ENCODE measurements at places on chromosomes 2 and 18. TPM values are rescaled to one million over a fixed set of nuclear protein-coding genes. Genes with fewer than 3 reads are reported as not detected.

GNLY gene
- 4.7 TPM for total RNA-seq

NETO1 gene
- total RNA-seq: not detected

C2orf78 gene
- not detected for total RNA-seq

RAX gene
- not detected for total RNA-seq

GATA6 gene
- 52.7 TPM for total RNA-seq

DNA sequence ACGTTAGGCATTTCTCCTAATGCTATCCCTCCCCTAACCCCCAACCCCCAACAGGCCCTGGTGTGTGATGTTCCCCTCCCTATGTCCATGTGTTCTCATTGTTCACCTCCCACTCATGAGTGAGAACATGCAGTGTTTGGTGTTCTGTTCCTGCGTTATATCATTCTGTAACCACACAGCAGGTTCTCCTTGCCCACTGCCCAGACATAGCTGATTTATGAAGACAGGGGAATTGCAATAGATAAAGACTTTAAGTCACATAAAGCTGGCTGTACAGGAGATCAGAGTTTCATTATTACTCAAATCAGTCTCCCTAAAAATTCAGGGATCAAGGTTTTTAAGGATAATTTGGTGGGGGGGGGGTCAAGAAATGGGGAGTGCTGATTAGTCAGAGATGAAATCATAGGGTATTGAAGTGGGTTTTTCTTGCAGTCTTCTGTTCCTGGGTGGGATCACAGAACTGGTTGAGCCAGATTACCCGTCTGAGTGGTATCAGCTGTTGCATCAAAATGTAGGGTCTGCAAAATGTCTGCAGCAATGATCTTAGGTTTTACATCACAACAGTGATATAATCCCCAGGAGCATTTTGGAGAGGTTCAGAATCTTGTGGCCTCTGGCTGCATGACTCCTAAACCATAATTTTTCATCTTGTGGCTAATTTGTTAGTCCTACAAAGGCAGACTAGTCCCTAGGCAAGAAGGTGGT lies 392.1 kb upstream of the KCNJ3 start:
- DNase-seq: no peak

DNA sequence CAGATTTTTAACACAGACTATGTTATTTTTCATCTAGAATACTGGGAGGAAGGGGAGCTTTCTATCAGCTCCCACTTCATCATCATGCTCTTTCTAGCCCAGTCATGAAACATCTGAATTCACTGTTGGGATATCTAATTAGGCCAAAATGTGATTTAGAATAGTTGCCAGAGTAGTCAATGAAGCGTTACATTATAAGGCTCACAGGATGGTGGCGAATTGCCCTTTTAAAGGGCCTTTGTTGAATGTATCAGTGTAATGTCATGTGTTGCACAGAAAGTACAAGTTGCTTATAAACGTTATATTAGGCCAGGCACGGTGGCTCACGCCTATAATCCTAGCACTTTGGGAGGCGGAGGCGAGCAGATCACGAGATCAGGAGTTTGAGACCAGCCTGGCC lies 45.6 kb downstream of the PDE1A start:
- no peak for DNase-seq

GRCh38 chr2:229137639-229138038 lies 133.4 kb downstream of the PID1 start:
- DNase-seq: no peak

DNA sequence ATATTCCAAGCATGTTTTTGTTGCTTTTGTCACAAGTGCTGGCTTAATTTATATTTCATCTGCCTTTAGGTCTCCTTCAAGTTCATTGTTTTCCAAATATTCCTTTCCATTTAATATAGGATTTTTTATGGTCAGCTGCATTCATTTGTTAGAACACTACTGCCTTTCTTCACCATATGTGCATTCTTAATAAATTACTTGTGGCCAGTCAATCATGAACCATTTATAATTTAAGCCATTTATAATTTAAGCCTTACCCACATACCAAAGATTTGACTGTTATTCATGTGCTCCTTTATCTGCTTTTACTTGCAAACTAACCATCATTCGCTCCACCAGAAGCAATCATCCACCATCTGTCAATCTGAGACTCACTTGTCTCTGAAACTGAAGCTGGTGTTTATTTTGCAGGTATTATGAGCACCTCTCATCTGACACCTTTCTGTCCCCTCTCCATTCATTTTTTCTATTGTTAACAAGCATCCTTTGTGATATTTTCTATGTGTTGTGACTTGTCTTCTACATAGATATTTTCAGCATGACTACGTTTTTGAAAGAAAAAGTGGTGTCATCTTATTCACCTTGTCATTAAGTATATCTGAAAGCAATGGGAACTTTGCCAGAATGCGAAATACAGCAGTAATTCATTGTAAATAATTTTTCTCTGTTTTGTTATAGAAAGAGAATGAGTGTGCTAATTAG lies 786.8 kb downstream of the KCNJ3 start:
- no peak for DNase-seq

- no peak for DNase-seq
Observed at GRCh38 chr2:21486445-21486844, 362.7 kb downstream of the TDRD15 start.

DNA sequence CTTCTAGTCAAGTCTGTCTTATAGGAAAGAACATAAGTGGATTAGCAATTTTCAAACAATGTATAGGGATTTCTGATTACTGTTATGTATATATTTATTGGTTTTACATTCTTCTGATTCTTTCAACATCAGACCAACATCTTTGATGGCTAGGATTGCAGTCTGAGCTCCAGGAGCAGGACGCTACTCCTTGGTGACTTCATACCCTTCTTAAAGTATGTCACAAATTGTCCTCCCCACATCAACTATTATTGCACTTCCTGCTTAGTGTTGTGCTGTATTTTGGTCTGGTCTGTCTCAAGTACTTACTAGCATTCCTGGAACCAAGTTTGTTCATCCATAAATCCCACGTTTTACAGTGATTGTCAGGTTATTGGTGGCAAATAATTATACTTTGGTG lies 49.0 kb downstream of the MAP2 start:
- DNase-seq: no peak

DNA sequence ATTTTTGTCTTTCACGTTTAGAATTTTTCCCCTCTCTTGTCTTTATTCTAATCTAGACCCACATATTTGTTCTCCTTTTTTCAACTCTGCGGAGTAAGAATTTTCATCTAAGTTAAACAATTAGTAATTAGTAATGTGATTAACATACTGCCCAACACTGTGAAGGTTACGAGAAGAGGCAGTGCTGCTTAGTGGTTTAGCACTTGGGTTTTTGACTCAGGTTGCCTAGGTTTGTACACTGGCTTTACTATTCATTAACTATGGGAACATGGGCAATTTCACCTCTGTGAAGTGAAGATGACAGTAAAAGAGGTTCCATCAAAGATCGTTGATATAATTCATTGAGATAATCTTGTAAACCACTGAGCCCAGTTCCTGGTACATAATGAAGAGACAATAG lies 82.2 kb upstream of the PNPT1 start:
- no peak for DNase-seq

DNA sequence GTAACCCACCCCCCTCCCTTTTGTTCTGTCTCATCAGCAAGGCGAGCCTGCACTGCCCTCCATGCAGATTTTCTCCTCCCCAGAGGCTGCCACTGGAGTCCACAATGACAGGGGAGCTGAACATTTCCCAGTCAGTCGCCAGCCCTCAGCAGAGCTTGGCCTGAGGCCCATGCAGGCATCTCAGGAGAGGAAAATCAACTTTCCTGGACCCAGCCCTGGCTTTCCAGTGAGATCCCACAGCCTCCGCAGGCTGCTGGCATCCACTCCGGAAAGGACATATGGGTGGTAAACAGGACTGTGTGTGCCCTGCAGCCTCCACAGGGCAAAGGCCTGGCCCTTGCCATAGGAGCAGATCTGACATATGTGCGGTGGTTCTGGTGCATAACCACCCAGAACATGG lies 253.8 kb downstream of the TNS1 start:
- no peak for DNase-seq

DNA sequence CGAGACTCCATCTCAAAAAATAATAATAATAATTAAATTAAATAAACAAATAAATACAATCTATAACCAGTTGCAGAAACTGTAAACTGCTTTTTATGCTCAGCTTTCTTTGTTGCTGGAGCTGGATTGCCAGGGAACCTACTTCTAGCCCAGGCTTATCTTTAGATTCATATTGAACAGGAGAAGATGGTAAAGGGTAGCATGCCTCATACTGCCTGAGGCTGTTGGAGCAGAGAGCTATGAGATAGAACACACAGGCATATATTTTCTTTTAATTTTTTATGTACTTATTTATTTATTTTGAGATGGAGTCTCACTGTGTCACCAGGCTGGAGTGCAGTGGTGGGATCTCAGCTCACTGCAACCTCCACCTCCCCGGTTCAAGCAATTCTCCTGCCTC lies 28.7 kb upstream of the EML4 start:
- DNase-seq: no peak

DNA sequence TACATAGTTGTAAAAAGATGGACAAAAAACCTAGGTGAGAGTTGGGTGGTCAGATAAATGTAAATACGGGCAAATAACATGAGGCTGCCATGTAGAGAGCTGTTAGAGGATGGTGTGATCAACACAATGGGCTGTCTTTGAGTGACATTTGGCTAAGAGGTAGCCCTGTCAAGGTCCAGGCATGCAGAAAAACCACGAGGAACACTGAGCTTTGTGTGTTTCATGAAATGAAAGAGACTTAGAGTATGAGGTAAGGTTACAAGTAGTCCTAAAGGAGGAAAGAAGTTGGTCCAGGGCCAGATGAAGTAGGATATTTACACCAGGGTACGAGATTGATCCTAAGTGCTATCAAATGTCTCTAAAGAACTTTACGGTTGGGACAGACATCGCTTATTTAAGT lies 160.9 kb downstream of the RDH14 start:
- DNase-seq: no peak

GRCh38 chr2:25230198-25230947 lies 62.0 kb upstream of the POMC start:
- DNase-seq: no peak

- no peak for DNase-seq
Observed at GRCh38 chr2:144943986-144944385, 424.1 kb upstream of the ZEB2 start.

DNA sequence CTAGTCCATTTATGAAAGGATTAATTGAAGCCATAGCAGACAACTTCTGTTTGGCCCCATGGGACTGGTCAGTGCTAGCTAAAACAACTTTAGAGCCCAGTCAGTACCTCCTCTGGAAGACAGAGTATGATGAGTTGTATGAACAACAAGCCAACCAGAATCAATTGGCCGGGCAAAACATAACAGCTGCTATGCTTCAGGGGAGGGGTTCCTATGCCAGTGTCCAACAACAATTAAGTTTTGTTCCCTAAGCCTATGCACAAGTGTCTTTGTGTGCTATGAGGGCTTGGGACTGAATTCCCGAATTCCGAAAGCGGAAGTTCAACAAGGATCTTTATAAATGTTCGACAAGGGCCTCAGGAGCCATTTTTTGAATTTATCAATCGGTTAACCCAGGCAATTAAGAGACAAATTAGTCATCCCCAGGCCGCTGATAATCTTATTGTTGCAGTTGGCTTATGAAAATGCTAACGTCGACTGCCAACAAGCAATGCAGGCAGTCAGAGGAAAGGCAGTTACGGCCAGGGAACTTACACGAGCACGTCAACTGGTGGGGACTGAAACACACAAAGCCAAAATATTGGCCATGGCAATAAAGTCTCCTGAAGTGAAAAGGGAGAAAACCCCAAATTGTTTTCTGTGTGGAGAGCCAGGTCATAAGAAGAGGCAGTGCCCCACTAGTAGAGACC lies 57.9 kb downstream of the ZNF638 start:
- DNase-seq: no peak
